NB4 (cell line): ENCODE measurements at places on chromosomes 11 and 22.

- DNase-seq: peak; percentile 38
Measured at GRCh38 chr22:44702479-44703198, 635 bp downstream of the PRR5 start.

DNA sequence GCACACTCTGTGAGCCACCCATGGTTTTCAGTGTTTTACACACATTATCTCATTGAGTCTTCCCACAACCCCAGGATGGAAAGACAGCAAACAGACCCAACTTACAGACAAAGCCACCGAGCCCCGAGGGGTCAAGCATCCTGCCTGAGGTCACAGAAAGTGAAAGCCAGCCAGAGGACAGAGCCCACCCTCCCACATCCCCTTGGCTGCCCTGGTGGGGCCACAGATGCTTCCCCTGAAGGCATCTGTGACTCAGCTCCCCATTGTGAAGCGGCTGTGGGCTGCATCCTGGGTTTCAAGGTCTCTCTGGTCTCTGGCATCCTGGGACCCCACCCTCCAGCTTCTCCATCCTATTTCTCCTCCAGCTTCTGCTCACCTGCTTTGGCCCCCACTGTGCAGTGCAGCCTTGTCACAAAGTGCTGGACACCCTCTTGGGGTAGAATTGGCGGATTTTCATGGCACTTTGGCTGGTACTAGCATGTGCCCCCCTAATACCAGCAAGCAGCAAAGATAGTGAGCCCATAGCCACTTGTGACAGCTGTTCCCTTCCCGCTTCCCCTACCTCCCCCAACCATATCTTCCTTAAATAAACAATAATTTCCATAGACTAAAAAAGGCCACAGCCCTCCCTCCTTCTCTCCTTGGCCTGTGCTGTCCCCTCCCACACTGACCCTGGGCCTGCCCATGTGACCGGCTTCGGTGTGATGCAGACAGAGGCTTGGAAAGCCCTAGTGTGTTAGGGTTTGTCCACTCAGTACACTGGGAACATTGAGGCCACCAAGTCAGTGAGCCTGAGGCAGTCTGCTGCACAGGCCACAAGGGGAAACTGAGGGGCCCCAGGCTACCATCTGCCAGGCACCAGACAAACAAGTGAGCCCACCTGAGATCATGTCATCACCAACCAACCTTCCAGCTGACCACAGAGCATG lies 53.9 kb upstream of the SHISAL1 start:
- DNase-seq: no peak

DNA sequence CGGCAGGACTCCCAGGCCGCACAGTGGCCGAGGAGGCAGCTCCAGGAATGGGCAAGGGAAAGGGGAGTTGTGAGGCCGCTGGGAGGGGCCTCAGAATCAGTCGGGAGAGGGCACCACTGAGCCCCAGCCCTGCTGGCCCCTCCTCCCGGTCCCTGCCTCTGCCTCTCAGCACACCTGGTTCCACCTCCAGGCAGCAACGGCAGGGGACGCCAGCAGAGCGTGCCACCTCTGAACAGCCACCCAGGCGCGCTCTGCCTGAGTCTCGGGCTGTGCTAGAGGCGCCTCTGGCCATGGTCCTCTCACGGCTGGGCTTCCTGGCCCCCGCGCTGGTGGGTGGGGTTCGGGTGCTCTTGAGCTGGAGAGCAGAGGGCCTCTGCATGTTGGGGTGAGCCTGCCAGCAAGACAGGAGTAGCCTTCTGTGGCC lies 33.0 kb downstream of the MOB2 start:
- peak; percentile 46 for DNase-seq

DNA sequence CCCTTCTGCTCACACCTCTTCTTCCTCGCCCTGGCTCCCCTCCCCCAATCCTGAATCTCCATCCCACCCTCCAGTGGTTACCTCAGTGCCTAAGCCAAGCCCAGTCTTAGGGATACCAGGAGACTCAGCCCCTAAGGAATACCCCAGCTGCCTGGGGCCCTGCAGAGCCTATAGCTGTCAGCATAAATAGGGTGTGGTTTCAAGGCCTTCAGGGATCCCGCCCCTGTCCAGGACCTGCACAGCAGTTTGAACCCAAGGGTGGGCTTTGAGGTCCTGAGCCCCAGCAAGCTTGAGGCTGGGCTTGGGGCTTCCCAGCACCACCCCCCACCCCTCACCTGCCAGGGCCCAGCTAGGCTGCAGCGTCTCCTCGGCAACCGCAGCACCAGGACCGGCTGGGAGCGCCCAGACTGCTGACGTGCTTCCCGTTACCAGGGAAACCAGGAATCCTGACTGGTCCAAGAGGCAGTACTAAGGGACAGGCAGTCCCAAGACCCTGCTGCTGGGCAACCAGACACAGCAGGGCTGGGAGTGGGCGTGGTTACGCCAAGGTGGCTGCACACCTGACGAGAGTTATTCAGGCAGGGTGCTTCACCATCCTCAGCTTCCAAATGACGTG lies 13.7 kb downstream of the APBB1 start:
- DNase-seq: no peak

- no peak for DNase-seq
Measured at GRCh38 chr11:58395581-58395980, 11.1 kb downstream of the OR5B3 start.

- DNase-seq: peak; percentile 29
Measured at GRCh38 chr11:122900587-122901202, 18.1 kb downstream of the JHY start.
